MCF 10A (cell line): ENCODE measurements at places on chromosomes 16 and 17. TPM values are rescaled to one million over a fixed set of nuclear protein-coding genes. Genes with fewer than 3 reads are reported as not detected.
A peak's percentile ranks its signal among the peaks of the same experiment; 100 is the strongest.

DNA sequence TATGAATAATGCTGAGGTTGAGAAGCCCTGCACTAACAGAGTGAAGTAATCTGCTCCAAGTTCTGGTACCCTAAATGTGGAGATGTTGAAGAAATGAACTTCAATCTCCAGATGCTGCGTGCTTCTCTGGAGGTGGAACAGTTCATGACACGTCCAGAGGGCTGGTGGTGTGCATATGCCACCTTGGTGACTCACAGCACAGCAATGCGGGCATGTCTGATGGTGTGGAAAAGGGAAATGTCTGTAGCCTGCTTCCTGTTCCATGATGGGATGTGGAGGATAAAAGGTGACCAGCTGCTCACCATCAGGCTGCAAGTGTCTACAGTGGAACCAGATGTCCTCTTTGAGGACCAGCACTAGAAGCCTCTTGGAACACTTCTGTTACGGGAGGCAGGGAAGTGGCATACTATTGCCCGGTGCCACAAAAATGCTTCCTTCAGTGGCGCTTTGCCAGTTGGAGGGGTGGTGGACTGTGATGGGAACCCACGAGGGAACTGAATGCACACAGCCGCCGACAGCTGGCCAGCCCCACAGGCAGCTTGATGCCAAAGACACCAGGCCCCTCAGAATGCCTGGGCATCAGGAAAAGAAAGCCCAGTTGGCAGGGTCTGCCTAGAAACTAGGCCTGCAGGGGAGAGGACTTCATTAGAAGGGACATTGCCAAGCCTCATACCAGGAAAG, 19.9 kb downstream of the SNX11 start:
- DNase-seq, result peak; percentile 74

- no peak for DNase-seq
These were observed 1390.1 kb upstream of the CDH8 start for GRCh38 chr16:63426275-63426870.

NPIPA8 gene
- total RNA-seq, result 25.0 and 32.6 TPM in 2 replicates

- DNase-seq, result peak; percentile 63
These were observed at the start of gene ACSF2 for GRCh38 chr17:50425682-50426471. TSS of gene ACSF2 (plus strand) at chr17:50426218. CDS start at chr17:50426262, 44 bp downstream.

DNA sequence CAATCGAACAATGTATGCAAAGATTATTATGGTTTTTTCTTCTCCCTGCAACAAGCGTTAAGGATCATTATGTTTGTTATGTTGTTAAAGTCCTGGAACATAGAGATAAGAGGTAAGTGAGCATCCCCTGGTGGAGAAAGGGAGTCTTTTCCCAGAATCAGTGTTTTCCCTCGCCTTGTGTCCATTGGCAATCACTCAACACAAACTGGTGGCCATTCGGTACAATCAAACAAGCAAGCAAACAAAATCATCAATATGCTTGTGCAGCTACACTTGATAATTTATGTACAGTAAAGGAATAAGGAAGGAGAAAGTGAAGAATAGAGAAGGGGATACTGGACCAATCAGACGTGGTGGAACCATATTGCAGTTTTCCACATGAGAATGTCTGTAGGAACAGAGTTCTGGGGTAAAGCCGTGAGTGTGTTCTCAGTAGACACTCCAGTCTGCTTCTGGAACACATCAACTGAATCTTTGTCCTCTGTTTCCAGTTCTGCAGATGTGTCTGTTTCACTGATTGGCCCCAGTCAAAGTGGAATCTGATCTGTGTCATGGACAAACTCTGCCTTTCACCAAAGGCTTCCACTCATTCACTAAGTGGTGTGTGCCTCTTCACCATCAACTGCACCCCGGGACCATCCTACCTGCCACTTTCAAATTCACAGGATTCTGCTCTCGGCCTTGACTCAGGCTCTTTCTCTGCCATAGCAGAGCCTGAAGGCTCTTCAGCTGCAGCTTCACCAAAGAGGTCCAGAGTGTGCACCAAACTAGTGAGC, 169.5 kb downstream of the AHSP start:
- peak; percentile 55 for DNase-seq

GRCh38 chr16:51306116-51306515, 155.0 kb upstream of the SALL1 start:
- DNase-seq, result no peak

DNA sequence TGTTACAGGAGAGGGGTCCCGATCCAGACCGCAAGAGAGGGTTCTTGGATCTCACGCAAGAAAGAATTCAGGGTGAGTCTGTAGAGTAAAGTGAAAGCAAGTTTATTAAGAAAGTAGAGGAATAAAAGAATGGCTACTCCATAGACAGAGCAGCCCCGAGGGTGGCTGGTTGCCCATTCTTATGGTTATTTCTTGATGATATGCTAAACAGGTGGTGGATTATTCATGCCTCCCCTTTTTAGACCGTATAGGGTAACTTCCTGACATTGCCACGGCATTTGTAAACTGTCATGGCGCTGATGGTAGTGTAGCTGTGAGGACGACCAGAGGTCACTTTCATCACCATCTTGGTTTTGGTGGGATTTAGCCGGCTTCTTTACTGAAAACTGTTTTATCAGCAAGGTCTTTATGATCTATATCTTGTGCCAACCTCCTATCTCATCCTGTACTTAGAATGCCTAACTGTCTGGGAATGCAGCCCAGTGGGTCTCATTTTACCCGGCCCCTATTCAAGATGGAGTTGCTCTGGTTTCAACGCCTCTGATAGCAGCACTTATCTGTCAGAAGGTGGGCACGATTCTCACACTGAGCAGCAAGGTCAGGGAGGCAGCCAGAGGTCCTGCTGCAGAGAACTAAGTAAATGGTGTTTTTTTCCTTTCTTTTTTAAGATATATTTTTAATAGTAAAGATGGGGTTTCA, 26.5 kb upstream of the XYLT2 start:
- DNase-seq, result no peak

DNA sequence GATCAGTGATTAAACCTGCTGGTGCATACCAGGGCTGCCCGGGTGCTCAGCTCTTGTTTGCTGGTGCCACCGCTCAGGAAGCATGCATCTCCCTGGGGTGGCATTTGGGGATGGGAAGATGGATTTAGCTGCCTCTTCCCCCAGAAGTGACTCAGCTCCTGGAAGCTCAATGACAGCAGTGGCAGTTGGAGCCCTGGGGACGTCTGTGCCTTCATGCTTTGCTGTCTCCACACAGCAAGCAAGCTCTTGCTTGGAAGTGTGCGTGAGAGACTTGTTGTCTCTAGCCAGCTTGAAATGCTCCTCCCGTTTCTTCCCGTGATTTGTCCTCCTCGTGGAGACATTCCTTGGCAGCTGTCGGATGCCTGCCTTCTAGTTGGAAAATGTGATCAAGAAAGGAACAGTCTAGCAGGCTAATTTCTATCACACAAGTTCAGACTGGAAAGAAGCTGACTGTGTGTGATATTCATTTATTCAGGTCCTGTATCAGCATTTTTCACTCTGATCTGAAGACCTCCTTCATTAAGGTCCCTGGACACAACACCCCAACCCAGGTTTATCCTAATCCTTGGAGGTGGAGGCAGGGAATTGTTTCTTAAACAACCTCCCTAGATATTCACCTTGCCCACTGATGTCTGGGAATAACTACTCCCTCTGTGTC, 73.0 kb downstream of the BMERB1 start:
- no peak for DNase-seq

MT1F gene
- 1.7 and 2.4 TPM in 2 replicates for total RNA-seq

GRCh38 chr16:27441998-27442397, 40.0 kb downstream of the IL21R start:
- no peak for DNase-seq

ADORA2B gene
- total RNA-seq, result 21.7 and 26.0 TPM in 2 replicates

DNA sequence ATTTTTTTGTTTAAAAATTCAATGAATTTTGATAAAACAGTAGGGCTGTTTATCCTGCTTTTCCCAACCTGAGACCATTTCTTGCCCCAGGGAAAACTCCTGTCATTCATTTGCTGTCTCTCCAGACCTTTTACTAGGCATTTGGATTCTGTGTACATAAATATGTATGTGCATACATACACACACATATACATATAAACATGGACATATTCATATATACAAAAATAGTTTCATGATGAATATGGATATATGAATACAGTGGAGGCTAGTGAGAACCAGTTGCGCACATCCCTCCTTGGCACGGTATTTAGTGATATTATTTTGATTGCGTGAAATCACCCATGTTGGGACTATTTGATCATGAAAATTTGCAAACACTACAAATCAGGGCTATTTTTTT, 269.9 kb downstream of the BCAS3 start:
- no peak for DNase-seq

KRTAP2-3 gene
- not detected in 2 replicates for total RNA-seq

- no peak for DNase-seq
These were observed 8.1 kb upstream of the FOXF1 start for GRCh38 chr16:86501989-86502855.

GRCh38 chr17:57362797-57363556, 106.7 kb downstream of the MSI2 start:
- no peak for DNase-seq

DNA sequence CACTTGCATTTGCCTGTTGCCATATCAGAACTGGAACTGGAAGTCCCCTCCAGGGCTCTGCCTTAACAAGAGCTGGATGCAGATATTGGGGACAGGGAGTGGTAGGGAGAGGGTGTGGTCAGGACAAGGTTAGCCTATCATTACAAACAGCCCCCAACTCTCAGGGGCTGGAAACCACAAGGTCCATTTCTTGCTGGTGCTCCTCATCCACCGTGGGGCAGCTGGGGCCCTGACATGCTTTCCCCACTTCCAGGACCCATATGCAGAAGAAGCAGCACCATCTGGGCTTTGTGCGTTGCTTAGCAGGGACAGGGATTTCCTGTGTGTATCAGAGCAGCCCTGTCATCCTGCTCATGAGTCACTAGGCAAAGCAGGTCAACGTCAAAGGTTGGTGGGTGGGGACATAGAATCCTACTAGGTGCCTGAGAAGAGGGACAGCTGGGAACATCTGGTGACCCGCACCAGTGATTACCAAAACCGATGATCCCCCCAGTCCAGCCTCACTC, 26.9 kb downstream of the RGS9 start:
- DNase-seq, result peak; percentile 55

DNA sequence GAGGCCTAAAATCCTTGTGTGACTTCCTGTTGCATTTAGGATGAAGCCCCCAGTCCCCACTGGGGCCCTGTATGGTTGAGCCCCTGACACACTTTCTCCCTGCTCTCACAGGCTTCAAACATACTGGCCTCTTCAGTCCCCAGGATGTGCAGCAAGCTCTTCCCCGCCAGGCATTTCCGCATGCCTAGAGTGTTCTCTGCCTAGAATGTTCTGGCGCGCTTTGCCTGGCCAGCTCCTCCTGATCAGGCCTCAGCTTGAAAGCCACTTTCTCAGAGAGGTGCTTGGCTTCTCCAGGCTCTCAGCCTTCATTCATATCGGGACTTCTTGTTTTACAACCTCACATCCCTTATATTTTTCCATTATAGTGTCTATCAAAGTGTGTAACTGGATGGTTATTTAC, 123.7 kb downstream of the SPACA3 start:
- DNase-seq, result no peak

DNA sequence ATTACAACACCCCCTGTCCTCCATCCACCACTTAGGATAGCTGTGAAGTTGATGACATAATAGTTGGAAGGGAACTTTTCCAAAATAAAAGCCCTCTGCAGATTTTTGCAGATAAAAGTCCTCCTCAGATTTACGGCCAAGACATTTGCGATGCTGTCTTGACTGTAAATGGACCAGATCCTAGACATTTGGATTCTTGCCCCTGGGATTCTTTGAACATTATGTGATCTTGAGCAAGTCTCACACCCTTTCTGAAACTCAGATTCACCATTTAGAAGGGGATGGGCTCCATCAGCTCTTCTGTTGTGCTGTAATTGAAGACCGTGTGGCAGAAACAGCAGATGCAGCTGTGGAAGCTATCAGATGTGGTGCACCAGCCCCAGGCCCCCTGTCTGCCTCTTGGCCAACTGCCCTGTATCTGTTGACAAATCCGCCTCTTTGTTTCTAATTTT, 153.9 kb upstream of the CACNG3 start:
- DNase-seq, result no peak

KRTAP4-4 gene
- total RNA-seq, result not detected in 2 replicates

DNA sequence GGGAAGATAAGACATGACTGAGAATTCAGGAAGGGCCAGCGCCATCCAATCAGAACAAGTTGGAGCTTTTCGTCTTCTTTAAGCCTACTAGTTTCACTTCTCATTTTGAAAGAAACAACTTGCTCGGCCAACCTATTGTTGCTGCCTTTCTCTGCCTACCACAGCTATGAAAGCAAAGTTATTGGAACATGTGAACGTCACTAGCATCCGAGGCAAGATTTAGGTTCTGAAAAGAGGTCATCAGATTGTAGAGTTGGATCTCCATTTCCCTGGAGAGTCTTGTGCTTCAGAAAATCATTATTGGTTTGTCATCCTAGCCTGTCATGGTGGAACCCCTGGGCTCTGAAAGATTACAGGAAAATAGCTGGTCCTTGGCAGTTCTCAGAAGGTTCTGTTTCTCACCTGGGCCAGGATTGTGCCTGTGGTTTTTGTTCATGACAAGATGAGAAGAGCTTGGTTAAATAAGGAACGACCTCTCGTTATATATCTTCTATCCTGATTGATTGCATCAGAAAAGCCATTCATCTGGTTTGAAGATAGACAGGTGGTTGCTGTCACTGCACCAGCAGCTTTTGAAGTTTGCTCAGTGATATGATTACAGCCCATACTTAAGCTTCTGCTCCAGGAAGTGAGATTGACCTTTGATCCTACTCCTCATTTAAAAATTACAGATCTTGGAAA, 25.3 kb downstream of the CDH13 start:
- DNase-seq, result no peak

- no peak for DNase-seq
These were observed 2.2 kb downstream of the CYTH1 start for GRCh38 chr17:78779850-78780249.

GRCh38 chr17:8884336-8884990, 17.0 kb upstream of the PIK3R6 start:
- DNase-seq, result no peak

DNA sequence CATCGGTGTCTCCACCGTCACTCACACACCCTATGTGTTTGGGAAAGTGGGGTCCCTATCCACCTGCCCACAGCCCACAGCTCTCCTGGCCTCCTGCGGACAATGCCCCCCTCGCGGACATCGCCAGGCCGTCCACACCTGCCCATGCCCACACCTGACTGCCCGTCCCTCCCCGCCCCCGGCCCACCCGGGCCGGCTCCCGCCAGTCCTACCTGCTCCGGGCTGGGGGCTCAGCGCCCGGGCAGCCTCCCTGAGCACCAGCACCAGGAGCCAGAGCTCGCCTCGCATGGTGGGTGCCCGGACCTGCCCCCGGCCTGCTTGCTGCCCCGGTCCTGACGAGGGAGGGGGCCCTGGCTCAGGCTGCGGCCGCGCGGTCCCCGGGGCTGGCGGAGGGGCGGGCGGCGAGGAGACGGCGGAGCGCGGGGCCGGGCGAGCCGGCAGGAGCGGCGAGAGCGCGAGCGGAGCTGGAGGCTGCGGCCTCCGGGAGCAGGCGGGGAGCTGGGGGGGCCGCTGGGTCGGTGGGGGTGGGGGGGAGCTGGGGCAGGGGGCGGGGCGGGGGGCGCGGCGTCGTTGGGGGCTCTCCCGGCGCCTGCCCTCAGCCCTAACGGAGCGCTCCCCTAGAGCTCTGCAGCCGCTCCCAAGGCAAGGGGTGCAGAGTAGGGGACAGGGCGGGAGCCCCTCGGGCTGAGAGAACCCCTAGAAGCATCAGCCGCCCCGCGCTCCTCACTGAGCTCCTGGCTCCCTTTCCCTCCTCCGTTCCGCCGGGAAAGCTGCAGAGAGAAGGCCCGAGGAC, at the start of gene PLXDC1:
TSS of gene PLXDC1 (minus strand) at position 488 of the 793 bp plus-strand sequence. CDS start at position 288, 200 bp downstream.
- no peak for DNase-seq
